Gastroesophageal sphincter (tissue), 4 donors: ENCODE measurements at places on chromosomes 1 and 21.
A peak's percentile ranks its signal among the peaks of the same experiment; 100 is the strongest.

DNA sequence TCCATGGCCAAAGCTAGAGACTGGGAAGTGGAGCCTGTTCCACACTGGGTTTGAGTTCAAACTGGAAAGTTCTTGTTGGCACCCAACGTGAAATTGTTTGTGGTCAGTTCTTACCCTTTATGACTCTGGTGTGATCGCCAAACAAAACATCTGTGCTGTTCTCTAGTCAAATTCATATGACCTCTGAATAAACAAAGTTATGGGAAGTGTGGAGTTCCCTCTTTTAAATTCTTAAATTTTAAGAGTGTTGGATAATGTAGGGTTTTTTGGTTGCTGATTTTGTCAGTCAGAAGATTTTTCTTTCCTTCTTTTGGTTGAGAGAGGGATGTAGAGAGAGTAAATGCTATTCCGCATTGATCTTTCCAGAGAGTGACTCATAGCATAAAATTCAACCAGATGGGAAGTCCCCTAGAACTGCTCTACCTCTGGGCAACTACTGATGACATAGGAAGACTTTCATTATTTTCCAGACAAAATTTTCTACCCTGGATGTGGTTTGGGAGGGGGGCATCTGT is 36.4 kb downstream of the CHML start:
- ATAC-seq, result no peak

- ATAC-seq, result peak; percentile 60
Measured at GRCh38 chr1:237864338-237865244, 26.1 kb downstream of the ZP4 start.

DNA sequence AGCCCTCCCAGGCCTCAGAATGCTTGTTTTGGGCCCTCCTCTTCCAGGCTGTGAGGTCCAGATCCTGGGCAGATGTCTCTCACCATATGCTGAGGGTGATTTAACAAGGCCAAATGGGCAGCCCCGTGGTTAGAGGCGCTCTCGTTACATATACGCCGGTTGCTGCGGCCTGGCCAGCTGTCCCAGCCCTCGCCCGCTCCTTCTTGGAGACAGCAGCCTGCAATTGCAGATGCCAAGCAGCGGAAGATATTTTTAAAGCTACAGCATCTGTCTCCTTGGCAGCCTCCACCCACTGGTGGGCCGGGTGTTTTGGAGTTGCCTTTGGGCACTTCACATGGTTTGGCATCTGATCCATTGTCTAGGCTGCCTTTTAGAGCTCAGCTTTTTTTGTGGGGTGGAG is 178.8 kb upstream of the NFIA start:
- peak; percentile 28 for ATAC-seq

GRCh38 chr1:168637350-168637991 is 61.1 kb downstream of the XCL1 start:
- no peak for ATAC-seq

- ATAC-seq, result no peak
Measured at GRCh38 chr1:84756455-84757082, 66.3 kb upstream of the SSX2IP start.

DNA sequence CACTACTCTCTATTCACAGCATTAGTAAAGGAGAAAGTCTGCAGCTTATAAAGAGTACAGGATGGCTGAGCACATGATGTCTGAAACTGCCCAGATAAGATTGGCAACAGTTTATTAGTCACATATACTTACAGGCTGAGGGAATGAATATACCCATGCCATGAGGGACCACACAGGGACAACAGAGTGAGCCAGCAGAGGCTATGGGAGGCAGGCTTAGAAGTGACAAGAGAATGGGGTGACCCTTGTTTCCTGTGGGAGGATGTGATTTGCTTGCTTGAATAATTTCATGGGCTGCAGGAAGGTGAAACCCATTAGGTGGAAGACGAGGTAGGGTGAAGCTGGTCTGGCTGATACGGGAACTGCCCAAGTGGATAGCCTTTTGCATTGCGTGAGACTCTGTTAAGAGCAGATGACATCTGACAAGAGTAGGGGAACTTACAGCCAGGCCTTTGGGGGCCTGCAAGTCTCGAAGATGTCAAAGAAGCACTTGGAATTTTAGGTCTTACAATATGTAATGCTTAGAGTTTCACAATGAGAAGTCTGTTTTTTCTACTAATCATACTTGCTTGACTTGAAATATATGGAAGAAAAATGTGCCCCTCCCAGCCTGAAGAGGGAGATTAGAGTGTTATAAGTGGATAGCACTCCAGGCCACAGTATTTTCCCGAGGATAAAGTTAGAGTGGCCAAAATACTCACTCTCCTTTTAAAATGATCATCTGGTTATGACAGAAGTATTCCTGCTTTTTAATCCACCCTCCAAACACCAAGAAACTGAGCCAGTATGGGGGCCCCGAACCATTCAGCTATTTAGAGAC is 34.6 kb upstream of the TNFSF4 start:
- no peak for ATAC-seq

DNA sequence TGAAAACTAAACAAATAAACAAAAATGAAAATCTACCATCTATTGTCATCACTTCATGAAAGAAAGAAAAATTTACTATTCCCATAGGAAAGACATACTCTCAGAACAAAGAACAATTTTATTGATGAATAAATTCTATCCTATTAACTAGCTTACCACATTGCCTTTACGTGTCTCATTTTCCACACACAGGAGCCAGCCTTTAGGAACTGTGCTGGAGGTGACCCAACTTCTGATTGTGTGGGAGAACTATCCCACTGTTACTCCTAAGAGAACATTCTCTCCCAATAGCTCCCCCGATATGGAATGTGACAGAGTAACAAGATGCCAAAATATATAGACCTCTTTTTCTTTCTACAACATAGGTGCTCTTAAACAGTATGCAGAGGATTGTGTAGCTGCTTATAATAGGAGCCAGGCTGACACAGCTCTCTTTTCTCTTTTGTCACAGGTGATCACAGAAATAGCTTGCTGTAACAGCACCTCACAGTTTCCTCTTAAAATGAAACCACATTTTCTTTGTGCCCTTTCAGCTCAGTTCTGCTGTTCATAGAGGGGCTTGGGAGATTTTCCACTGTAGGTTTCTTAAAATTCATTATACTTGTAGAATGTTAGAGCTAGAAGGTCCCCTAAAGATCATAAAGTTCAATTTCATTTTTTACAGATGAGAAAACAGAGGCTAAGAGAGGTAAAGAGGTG is 35.5 kb downstream of the C21orf91 start:
- no peak for ATAC-seq

DNA sequence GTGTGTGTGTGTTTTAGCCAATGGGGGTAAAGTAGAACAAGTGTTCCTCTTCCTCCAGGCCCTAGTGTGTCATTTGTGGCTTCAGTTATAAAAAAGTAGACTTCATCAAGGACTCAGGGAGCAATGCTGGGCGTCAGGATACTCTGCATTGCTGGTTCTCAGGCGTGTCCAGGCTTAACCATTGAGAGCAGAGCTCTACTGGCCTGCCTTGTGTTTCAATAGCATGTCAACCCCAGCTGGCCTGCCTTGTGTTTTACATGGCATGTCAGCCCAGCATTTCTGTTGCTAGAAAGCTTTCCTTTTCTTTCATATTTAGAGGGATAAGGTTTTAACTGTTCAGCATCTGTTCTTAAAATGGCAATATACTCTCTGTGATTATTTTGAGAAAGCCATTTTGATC is 117.6 kb upstream of the TMPRSS15 start:
- ATAC-seq, result no peak

DNA sequence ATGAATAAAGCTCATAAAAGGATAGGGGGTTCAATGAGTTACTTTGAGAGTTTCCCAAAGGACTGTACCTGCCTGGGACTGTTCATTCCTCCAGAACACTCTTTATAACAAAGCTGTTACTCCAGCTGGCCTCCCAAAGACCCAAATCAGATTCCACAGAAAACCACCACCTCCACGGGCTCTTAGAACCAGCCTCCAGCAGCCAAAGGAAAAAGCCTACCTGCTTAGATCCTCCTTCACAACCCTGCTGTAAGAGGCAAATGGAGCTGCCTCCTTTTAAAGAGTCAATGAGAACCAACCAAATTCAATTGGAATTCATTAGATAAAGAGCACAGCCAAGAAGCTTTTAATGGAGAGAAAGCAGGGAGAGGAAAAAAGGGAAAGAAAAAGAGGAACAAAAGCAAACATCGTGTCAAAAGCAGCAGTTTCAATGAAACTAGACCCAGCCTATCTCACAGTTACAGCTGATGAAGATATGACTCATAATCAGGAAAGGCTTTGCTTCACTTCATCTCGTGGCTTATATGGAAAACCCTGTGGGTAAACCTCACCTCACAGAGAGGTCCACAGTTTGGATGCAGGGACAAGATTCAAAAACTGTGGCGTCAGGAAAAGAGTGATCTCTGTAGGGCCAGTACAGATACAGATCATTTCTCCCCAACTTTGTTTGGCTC is 27.8 kb upstream of the FMO4 start:
- no peak for ATAC-seq
